Caco-2 (cell line): ENCODE measurements at places on chromosomes 1 and 21.

GRCh38 chr1:76082062-76082461, 7.5 kb downstream of the ST6GALNAC3 start:
- H3K27me3 ChIP-seq, result no peaks in the 10 kb centered on the region
- no peak for DNase-seq
- H3K4me1 ChIP-seq, result peaks cover under 1% of the 10 kb centered on the region; the same call in 1 of the 2 replicates
- no peak overlapping the region for H3K27ac ChIP-seq

DNA sequence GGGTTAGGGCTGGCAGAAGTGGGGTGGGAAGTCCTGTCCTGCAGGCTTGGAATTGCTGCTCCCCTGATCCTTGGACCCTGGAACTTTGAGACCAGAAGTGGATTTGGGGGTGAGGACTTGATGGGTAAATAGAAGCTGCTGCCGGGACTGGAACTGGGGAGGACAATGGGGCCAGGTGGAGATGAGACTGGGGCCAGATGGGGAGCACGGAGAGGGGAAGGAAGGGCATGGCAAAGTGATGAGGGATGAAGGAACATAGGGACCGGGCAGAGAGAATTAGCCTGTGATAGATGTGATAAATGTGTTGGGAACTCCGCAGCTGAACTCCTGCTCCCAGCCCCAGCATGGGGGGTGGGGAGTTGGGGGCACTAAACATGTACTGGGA, 637 bp downstream of the NHLH1 start:
- no peak overlapping the region for H3K27ac ChIP-seq
- DNase-seq, result no peak
- no peak overlapping the region for H3K4me3 ChIP-seq
- no peaks in the 10 kb centered on the region for H3K27me3 ChIP-seq
- H3K36me3 ChIP-seq, result no peaks in the 10 kb centered on the region
- no peaks in the 10 kb centered on the region for H3K4me1 ChIP-seq

DNA sequence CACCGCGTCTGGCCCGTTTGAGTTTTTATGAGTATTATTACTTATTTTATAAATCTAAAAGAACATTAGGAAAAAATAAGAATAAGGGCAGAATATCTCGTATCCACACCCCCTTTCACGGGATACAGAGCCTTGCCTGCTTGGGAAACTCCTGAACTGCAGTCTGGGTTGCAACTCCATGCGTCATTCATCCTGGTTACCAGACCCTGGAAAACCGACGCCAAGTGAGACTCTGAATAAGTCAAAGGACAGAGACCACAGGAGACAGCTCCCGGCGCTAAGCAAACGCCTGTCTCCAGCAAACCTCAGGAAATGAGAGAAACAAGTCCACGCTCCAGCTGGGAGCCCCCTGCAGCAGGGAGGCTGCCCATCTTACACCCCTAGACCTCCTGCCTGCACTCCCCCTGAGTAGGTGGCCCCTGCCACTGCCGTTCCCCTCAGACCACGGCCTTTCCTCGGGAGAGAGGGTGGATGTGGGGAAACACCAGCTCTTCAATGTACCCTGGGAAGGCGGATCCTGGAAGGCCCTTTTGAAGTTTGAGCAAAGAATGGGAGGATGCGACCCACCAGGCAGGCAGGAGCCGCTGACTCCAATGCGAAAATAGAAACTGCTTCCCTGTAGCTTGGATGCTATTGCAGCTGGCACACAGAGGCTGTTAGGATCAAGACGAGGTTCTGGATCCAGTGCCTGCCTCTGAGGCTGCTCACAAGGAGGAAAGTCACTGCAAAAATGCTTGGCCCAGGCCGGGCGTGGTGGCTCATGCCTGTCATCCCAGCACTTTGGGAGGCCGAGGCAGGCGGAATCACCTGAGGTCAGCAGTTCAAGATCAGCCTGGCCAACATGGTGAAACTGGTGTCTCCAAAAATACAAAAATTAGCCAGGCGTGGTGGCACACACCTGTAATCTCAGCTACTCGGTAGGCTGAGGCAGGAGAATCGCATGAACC, 37.7 kb upstream of the GPR157 start:
- H3K27me3 ChIP-seq, result no peaks in the 10 kb centered on the region
- DNase-seq, result no peak
- no peaks in the 10 kb centered on the region for H3K36me3 ChIP-seq
- H3K27ac ChIP-seq, result no peak overlapping the region
- H3K4me3 ChIP-seq, result no peak overlapping the region

DNA sequence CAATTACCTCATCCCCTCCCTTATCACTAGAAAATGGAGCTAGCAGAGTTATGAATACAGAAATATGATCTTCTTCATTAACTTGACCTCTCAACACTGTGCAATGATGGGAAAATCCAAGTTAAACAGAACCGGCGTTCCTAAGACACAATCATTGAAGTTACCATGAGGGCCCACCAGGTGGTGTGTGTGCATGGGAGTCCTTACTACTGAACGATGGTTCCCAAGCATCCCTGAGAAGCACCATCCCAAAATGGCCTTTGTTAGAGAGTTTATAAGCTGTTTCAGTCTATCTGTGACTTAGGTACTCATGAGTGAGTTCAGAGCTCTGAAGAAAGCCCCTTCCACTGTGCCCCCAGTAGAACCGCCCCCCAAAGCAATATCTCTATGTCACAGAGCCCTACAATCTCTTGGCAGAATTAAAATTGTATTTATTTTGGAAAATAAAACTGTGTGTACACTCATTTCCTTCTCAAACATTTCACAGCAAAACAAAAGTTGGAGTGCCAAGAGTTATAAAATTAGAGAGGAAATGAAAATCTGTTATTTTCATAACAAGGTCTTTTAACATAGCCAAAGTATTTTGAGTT, 56.8 kb downstream of the PLD5 start:
- H3K27ac ChIP-seq, result no peak overlapping the region
- peaks cover 9% of the 10 kb centered on the region for H3K4me1 ChIP-seq
- peak; percentile 54 for DNase-seq
- no peak overlapping the region for H3K4me3 ChIP-seq
- no peaks in the 10 kb centered on the region for H3K27me3 ChIP-seq

DNA sequence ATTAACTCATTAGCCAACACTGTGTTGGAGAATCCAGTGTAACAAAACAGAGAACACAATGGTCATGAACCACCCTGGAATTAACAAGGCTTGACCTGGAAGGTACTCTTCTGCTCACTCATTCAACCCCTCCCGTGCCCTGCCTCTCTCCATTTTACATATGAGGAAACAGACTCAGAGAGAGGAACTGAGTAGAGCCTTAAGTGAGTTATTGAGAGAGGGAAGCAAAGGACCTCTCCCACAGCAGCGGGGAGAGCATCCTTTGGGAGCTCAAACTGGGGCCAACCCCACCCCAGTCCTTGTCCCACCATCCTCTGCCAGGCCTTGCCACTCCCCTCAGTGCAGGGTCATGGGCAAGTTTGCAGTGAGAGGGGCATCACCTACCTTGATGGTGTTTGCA, 1.4 kb downstream of the S100A12 start:
- no peak overlapping the region for H3K27ac ChIP-seq
- H3K4me3 ChIP-seq, result no peak overlapping the region
- H3K4me1 ChIP-seq, result no peaks in the 10 kb centered on the region

DNA sequence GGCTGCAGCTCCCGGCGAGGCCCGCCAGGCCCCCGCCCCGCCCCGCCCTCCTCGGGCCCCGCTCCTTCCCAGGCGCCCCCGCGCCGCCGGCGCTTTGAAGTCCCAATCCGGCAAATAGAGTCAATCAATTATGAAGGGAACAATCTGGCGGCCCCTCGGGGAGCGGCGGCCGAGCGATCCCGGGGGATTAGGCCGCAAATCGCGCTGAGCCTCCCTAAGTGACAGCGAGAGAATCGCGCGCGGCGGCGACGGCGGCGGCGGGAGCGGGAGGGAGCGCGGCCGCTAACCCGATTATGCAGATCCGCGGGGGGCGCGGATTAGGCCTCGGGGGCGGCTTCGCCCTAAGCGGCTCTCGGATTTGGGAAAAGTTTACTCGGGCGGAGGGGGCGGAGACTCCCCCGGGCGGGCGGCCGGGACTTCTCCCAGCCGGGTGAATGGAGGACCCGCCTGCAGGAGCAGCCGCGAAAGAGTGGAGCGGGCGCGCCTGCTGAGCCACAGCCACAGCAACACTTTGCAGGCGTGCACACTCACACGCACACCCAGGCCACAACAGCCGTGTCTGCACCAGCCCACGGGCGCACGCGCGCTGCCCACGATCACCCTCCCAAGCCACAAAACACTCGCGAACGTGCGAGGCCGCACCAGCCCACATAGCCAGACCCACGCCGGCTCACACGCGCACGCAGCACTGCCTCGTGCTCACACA, 23.0 kb upstream of the DMBX1 start:
- no peak overlapping the region for H3K27ac ChIP-seq
- H3K4me3 ChIP-seq, result peak overlapping the region; percentile 48
- DNase-seq, result no peak
- no peaks in the 10 kb centered on the region for H3K4me1 ChIP-seq
- H3K27me3 ChIP-seq, result no peaks in the 10 kb centered on the region
- H3K36me3 ChIP-seq, result no peaks in the 10 kb centered on the region

DNA sequence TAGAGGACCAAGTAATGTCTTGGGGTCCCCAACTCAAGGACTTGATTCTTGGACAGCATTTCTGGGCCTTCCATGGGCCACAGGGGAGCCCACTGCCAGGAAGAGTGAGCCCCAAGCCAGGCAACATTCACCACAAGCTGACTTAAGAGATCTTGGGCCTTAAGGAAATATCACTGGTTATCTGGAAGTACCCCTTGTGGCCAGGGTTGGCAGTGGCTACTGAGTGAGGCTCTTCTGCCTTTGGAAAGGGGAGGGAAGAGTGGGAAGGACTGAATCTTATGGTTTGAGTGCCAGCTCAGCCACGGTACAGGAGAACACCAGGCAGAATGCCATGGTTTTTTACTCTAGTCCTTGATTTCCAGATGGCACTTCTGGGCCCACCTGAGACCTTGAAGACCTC, 228.9 kb upstream of the RGS18 start:
- no peak for DNase-seq
- H3K36me3 ChIP-seq, result no peaks in the 10 kb centered on the region
- H3K27me3 ChIP-seq, result no peaks in the 10 kb centered on the region
- H3K4me1 ChIP-seq, result no peaks in the 10 kb centered on the region
